Progenitor cell of endocrine pancreas (in vitro differentiated cells): ENCODE measurements at places on chromosomes 2 and 18.

GRCh38 chr18:57909620-57910019, 106.5 kb upstream of the ATP8B1 start:
- no peak for DNase-seq

GRCh38 chr2:38159597-38159996, 83.6 kb upstream of the CYP1B1 start:
- no peak for DNase-seq

GRCh38 chr18:48991676-48992075, 40.9 kb upstream of the SMAD7 start:
- no peak for DNase-seq

DNA sequence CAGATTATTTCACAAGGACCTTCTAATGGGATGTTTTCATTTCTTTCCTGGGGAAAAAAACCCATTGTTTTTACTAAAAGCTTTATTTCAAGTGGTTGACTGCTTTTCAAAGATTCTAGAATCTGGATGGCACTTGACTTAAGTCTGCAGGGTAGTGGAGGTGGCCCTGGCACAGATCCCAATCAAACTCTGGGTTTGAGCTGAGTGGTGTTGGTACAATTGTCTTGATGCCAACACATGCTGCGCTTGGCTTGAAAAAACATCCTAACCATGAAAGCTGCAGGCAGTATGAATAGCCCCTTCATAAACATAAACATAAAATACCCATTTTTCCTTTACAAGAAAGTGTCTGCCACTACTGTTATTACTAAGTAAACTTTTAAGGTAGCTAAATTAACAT, 3.6 kb downstream of the PAPOLG start:
- DNase-seq, result no peak

GRCh38 chr2:187446711-187447110, 1.3 kb downstream of the CALCRL start:
- DNase-seq, result no peak

- no peak for DNase-seq
Measured at GRCh38 chr2:105129722-105130232, 91.9 kb downstream of the MRPS9 start.

DNA sequence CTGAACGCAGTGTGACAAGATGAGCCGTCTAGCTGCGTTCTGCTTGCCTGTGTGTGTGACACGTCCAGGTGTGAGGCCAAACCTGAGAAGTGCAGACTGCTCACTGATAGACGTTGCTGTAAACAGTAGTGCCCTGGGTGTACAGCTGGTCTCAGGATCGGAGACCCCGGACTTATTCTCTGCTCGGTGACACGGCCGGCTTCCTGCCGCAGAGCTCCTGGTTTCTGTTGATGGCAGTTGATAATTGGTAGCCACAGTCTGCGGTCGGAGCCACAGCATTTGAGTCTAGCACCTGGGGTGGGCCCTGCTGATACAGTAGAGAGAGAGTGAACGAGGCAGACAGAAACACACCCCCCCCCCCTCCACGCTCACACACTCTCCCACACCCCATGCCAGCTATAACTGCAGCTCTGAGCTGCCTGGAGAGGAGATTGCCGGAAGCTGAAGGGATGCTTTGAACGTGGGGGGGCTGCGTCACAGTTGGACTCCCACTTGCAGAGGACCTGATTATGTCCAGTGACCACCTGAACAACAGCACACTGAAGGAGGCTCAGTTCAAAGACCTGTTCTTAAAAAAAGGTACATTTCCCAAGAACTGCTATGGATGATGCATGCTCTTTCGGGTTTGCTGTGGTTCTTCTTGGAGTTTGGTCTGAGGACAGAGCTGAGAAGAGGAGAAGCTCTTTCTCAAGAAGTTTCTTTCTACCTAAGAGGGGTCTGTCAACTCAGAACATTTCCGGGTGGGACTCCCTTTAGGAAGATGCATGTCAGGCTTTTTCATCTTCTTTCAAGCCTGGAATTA, 114.0 kb downstream of the FAM210A start:
- no peak for DNase-seq

GRCh38 chr18:48161911-48162698, 231.6 kb upstream of the SMAD2 start:
- DNase-seq, result no peak

GRCh38 chr2:133791191-133791590, 222.9 kb upstream of the NCKAP5 start:
- DNase-seq, result no peak
